OCI-M1 (cell line): ENCODE measurements at places on chromosomes 2 and 18.

GRCh38 chr2:12207491-12207890 is 461.1 kb downstream of the LPIN1 start:
- no peak for DNase-seq

DNA sequence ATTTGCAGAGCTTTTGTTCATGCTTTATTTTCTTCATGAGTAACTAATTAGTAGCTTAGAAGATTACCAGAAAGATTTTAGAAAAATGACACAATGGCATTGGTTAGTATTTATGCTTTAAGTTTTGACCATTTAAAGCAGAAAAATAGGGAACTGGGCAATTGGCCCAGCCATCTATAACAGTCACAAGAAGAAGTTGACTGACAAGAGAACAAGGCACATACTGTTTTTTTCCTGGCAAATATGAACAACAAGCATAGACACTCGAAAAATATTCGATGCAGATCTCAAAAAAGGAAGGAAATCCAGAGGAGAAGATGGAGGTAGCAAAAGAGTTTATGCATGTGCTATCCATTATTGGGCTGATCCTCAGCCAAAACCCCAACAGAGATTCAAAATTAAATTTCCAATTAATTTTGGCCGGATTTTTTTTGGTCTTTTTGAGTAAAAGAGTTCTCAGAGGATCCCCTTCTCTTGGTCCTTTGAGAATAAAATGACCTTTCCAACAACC is 200.8 kb upstream of the SLC35G4 start:
- no peak for DNase-seq

- no peak for DNase-seq
Observed at GRCh38 chr18:25614168-25614567, 262.2 kb upstream of the ZNF521 start.

DNA sequence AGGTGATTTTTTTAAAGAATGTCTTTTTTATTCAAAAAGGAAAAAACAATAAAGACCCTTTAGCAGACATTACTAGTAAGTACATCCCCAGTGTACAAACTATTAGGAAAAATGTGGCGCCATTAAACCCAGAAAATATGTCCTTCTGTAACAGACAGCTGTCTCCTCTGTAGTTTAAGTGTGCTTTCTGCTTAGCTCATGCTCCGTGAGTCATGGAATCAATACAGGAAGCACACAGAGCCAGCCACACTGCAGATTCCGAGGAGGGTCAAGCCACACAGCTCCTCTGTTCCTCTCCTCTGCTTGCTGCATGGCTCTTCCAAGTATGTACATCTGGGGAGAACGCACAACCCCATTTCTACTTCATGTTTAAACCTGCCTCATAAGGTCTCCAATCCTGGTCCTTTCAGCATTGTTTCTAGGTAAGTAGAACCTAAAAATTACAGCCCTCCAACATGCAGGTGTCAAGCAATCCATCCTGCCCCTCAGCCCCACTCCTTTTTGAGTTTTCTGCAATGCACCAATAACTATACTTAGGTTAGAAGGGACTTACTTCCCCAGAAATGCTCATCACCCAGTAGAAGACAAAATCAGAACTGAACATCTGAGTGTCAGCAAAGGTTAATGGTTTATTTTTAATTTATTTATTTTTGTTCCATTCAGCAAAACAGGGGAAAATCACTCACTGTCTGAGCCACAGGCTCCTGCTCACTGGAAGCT is 37.5 kb downstream of the ACVR1 start:
- DNase-seq: peak; percentile 89

DNA sequence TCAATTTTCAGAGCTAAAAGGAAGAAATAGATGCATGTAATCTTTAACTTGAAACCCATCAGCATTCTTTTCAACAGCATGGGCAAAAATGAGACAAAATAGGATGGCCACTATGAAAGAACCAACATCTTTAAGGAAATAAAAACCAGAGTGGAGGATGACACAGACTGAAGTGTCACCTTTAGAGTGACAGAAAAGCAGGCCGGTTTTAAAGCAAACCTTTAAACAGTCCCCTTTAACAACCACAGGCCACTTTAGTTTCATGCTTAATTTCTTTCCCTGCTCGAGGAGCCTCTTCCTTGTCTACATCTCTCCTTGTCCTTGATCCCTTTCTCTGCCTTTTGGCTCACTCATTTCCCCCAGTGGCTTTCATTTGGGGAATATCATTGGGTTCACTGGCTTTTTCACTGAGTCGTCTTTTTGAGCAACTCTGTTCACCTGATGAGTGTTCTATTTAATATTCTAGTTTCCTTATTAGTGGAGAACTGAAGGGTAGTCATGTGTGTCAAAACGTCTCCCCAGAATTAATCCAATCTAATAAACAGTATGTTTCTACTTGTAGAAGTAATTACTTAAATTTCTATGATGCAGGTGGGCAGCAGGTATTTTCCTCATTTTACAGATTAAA is 72.5 kb downstream of the DOCK10 start:
- no peak for DNase-seq

DNA sequence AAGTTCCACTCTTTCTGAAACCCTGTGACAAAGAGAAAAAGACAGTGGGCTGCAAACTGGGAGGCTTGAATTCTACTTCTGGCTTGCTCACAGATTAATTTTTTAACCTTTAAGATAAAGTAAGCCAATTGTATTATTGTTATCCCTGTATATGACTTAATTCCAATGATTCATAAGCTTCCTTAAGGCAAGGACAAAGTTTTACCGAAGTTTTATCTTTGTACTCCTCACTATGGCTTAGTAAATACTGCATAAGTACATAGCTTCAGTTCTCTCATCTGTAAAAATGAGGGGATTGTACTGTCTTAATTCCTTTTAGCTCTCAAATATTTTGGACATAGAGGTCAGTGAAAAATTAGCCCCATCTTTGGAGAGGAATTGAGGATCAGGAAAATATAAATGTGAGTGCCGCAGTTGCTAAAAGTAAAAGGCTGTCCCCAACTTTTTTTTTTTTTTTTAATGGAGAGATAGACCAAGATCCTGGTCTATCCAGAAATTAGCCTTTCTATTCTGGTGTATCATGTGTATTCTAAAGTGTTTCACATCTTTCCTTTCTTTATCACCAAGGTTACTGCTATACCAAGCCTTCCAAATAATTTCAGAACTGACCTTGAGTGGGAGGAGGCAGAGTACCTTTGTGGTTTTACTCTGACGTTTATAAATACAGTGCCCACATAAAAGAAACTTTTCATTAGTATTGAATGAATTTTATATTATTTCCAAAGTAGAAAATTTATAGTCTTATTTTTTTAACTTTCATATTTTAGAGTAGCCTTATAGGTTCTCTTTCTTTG is 13.3 kb downstream of the RELCH start:
- no peak for DNase-seq

DNA sequence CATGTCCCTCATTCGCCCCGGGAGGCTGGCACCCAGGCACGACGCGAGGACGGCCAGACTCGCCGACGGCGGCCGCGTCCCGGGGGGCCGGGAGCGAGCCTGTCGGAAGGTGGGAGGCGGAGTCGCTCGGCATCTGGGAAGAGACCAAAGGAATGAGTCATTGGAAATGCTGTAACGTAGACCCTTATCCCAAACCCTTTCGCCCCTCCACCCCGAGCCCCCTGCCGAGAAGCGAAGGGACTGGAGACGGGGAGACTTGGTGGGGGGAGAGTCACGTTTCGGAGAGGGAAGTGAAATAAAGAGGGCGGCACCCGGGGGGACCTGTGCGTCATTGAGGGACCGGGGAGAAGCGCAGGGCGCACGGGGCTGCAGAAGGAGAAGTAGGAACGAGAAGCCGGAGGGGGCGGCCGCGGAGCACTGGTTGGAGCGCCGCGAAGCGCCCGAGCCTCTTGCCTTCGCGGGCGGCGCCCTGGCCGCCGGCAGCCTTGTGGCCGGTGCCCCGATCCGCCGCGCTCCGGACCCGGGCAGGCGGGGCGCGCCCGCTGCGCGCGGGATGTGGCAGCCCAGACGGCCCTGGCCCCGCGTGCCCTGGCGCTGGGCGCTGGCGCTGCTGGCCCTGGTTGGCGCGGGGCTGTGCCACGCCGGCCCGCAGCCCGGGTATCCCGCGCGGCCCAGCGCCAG is at the start of gene EMILIN2:
TSS of gene EMILIN2 (plus strand) at position 371 of the 681 bp plus-strand sequence. CDS start at position 554, 183 bp downstream.
- DNase-seq: no peak

GRCh38 chr18:9130806-9131205 is 5.8 kb upstream of the ANKRD12 start:
- no peak for DNase-seq

GRCh38 chr18:961644-962355 is 57.1 kb downstream of the ADCYAP1 start:
- DNase-seq: peak; percentile 83

DNA sequence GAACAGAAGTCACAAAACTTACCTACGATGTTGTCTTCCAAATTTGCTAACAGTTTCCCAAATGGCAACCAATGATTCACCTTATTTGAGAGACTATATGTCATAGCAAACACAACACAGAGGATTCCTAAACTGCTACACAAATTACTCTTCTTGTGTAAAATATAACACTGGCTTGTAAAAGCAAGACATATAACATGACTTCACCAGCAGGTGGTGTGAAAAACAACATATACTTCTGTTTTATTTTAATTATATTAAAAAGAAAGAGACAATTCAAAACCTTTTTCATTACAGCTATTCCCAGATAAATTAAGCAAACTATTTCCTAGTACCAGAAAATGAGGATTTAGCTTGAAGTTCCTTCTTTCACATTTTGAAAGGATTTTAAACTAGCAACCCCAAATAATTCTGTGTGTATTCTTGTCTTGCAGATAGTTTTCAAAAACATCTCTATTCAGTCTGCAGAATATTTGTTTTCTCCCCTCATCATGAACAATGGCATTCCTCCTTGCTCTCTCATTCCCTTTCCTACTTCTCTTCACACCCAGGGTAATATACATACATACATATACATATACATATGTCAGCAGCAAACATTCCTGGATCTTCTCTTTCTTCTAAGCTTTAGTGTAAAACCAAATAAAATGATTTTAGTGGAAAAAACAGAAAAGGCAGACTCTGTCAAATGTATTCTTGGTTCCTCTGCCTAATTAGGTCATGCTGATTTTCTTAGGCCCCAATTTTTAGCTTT is 62.1 kb downstream of the SCN3A start:
- DNase-seq: peak; percentile 18

- DNase-seq: no peak
Observed at GRCh38 chr2:44360749-44361329, 455 bp downstream of the PREPL start.

DNA sequence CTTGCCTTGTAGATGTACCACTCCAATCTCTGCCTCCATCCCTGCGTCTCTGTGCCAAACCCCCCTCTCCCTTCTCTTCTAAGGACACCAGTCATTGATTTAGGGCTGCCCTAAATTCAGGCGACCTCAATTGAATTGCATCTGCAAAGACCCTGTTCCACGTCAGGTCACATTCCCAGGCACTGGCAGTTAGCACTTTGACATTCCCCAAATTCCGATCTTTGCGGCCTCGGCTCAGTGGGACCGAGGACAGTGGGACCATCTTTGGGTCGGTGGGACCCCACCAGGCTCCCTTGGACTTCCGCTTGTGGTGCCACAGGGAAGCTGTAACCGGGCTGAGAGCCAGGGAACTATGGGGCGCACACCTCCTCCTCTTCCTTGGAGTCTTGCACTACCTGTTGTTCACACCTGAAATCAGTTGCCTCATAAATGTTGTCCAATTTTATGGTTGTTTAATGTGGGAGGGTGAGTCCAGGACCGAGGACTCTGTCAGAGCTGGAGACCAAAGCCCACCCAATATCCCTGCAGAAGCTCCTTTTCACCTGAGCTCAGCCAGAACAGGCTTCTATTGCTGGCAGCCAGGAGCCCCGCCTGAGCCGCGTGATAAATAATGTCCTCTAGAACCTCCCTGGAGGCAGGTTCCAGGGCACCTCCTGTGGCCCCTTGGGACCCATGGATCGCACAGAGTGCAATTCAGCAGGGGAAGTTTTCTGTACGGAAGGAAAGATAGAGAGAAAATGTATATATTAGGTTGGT is 271.6 kb downstream of the EIPR1 start:
- DNase-seq: no peak
